ENCODE measurements at places on chromosomes 4 and X.

- DNase-seq: no peak
Observed at GRCh38 chr4:19961091-19961490, 290.6 kb upstream of the SLIT2 start.

GRCh38 chr4:147123146-147123545, 177.5 kb upstream of the TTC29 start:
- no peak for DNase-seq

DNA sequence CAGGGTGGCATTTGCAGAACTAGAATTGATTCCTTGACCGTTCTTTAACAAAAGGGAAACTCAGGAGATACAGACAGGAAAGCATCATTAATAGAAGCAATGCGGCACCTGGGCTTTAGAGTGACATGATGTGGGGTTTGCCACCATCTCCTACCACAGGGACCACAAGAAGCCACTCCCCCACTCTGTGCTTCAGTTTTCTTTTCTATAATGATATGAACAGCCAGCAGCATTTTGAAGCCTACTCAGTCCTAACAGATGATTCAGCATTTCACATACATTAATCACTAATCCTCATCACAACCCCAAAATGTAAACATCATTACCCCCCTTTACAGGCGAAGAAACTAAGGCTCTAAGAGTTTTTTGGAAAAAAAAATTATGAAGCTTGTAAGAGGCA, 22.9 kb downstream of the CCDC149 start:
- DNase-seq: no peak

GRCh38 chr4:53478671-53479456, 101.4 kb downstream of the FIP1L1 start:
- no peak for DNase-seq

Data from naive B cell (primary cell).